ENCODE measurements at places on chromosomes 2 and 18.

- DNase-seq, result no peak
These were observed 32.9 kb upstream of the SCG2 start for GRCh38 chr2:223635080-223635479.

GRCh38 chr2:160050147-160050546 lies 12.3 kb downstream of the PLA2R1 start:
- DNase-seq, result no peak

DNA sequence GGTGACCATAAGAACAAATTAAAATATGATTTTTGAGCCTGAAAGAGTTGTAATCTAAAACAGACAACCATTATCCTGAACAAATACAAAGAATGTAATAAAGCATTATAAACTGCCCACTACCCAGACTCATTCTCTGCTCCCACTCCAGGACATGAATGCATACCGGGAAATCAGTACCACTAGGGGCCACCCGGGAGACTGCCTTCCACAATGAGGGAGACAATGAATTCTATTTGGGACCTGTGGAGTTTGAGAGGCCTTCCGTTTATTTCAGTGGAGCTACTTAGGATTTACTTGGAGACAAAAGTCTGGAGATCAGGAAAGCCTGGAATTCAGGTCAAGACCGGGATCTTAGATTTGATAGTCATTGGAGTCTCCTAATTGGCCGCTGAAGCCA lies 50.0 kb downstream of the NAB1 start:
- no peak for DNase-seq

DNA sequence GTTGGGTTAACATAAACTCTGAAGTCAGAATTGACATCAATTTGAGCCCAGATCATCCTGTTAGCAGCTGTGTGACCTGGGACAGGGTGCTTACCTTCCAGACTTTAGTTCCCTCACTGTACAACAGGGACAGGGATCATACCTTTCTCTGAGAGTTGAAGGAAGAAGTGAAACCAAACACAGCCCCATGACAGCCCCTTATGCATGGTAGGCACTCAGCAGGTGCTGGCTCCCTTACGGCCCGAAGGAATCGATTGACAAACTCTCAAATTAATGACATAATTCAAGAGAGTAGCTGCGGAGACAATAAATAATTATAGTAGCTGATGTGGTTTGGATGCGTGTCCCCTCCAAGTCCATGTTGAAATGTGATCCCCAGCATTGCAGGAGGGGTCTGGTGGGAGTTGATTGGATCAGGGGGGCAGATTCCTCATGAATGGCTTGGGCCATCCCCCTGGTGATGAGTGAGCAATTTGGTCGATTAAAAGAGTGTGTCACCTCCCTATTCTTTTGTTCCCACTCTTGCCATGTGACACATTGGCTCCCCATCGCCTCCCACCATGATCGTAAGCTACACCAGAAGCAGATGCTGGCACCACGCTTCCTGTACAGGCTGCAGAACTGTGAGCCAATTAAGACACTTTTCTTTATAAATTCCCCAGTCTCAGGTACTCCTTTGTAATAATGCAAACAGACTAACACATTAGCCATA lies 72.4 kb downstream of the ODC1 start:
- DNase-seq, result no peak

DNA sequence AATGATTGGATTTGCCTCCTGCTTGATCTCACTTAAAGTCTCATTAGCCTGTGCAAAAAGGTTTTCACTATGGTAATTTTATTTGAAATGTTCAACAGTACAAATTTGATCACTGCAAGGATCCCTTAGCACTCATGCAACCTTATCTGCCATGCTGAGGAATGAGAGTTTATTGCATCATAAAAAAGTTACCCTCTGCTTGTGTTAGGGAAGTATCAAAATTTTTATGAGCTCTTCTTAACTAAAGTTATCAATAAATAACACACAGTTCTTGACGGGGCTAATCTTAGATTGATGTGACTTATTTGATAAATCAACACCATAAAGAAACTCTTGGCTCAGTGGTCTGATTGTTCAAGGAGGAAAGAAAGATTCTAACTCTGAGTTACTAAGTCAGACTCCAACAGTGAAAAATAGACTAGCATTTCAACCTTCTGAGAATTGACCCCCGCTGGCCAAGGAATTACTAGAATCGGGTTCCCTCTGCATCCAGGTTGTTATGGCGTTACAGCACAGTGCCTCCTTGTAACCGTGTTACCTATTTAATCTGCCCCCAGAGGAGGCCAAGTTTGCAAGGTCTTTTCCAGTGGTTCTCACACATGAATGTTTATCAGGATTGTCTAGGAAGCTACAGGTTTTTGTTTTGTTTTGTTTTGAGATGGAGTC lies 259.7 kb downstream of the CDCA7 start:
- DNase-seq, result no peak

Measured in activated naive CD4-positive, alpha-beta T cell treated with anti-CD3 and anti-CD28 coated beads, Interleukin-2, amount 10 ng/mL, durations not matched to agents 7 days and 5 days (primary cell).